Activated naive CD4-positive, alpha-beta T cell treated with anti-CD3 and anti-CD28 coated beads, Interleukin-2, amount 50 U/mL, for 16 hours (primary cell): ENCODE measurements at places on chromosomes 12 and 14.

DNA sequence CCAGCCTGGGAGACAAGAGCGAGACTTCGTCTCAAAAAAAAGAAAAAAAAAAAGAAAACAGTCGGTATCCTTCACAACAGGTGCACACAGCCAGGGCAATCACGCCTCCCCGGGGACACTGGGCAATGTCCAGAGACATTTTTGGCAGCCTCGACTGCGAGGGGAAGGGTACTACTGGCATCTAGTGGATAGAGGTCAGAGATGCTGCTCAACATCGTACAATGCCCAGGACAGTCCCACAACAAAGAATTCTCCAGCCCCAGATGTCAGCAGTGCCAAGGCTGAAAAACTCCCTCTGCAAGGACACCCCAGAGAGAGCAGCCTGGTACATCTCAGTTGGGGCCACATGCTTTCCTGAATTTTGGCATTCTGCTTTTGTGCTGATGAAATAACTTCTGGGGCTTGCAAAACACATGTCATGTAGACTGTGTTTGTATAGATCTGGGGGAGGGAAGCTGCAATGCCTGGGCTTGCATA is 21.5 kb downstream of the ALDH2 start:
- no peak for DNase-seq

GRCh38 chr14:59753512-59753911 is 117.1 kb downstream of the RTN1 start:
- no peak for DNase-seq

DNA sequence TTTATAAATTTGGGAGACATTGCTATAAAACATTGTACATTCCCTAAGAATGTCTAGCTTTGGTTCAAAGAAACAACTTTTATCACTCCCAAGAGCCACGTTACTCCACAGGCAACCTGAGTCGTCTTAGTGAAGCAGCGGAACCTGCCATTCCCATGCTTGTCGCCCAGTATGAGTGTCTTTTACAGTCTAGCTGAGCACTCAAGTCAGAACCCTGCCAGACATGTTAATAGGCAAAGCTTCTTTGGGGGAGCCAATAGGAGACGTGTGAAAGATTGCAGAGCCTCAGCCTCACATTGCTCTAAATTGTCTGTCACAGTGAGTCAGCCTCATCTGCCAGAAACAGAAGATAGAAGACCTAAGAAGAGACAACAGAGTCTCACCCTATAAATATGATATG is 541.6 kb upstream of the FLRT2 start:
- DNase-seq, result no peak

GRCh38 chr12:32104572-32105355 is 1.9 kb upstream of the BICD1 start:
- DNase-seq, result no peak

DNA sequence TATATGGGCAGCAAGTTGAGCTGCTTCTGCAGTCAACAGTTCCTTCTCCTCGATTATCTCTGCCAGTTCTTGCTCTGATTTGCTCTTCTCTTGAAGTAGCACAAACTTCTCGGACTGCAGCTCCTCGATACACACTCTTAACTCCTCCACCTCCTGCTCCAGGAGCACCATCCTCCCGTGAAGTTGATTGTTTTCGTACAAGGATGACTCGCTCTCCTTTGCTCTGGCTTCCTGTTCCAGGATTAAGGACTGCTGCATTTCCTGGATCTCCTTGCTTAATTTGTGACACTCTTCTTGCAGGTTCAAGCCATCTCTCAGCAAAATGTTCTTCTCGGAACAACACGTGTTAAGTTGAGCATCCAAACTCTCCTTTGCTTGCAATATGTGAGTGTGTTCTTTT is 56.2 kb upstream of the VPS33A start:
- DNase-seq, result no peak

DNA sequence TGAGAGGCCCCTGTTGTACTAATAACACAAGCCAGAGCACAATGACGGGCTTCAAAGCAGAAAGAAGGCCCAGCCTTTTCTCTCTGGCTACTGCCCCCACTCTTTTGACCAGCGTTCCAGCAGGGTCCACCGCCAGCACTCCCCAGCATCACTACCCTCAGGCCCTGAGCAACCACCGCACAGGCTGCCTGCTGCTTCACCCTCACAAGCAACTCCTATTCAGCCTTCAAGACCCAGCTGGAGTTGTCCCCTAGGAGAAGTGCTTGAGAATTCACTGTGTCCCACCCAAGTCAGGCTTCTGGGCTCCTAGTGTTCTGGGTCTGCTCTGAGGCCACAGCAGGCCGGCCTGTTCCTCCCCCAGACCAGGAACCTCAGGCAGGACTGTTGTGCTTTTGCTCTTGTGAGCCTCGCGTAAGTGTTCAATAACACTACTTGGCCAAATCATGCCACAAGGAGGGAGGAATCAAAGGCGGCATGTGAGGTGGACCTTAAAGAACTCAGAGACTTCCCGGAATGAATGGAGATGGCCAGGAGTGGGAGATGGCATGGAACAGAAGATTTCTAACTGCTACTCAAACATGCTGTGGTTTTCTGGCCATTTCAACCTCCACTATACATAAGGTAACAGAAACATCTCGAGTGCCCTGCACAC is 83.3 kb upstream of the GPR68 start:
- DNase-seq, result no peak

GRCh38 chr14:103204852-103205540 is 81.7 kb downstream of the TNFAIP2 start:
- DNase-seq, result no peak

- DNase-seq, result no peak
These were observed 98.5 kb downstream of the SINHCAF start for GRCh38 chr12:31227401-31227981.

GRCh38 chr12:124564971-124565491 is 2.4 kb downstream of the NCOR2 start:
- DNase-seq, result no peak

DNA sequence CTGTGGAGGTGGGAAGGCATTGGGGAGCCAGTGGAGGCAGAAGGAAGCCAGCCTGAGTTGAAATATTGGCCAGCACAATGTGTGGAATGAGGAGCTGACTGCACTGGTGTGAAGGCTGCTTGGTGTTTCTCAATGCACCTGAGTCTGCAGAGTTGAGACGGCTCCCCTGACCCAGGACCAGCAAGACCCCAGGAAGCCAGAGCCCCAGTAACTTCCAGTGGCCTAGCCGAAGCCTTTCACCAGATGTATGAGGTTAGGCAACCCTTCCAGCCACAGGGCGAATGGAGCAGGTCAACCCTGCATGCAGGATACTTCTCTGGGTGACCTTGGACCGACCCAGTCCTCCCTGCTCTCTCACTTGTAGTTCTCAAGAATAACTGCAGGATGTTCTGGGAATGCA is 12.9 kb upstream of the KRT73 start:
- no peak for DNase-seq
